ENCODE measurements at places on chromosomes 2 and 18.

DNA sequence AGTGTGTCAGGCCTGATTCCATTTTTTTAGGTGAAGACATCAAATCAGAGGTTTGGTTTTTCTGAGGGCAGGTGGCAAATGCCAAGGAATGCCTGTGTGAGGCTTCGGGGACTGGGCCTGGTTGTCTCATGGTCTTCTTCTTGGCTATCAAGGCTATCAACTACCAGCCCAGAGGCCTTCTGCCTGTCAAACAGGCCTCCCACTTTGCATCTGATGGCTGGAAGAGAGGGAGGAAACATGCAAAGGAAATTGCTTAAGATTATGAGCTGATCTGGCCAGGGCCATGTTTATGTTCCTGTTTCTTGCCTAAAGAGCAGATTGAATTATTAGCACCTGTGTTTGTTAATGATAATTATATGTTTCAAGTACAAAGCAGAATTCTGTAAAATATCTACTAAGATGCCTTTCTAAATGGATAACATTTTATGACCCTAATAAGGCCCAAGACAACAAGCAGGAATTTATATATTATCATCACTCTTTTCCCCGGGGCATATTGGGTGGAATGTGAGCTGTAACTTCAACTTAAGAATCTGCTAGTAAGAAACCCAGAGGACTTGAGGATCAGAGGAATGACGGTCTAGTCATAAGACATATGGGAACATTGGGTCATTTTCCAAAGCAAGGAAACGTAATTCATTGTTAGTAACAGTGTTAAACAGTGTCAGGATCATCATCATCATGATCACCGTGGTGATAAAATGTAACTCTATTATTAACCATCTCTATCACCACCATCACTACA lies 123.2 kb downstream of the LYPD6B start:
- no peak for DNase-seq

DNA sequence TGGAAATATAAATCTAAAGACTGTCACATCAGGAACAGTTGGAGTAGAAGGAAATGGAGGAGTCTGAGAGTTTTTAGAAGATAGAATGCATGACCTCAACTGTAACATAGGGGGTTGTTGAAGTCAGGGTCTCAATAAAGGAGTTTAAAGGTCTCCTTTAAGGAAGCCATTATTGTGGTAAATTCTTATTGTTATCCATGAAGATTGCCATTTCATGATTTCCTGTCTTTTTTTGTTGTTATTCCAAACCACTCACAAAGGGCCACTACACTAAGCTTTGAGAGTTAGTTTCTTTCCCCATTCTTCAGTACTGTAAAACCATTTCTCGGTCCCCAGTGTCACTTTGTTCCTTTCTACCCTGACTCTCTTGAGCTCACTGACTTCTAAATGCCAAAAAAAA lies 134.0 kb downstream of the DTNA start:
- no peak for DNase-seq

GRCh38 chr2:75100011-75100800 lies 99.1 kb downstream of the TACR1 start:
- DNase-seq = no peak

DNA sequence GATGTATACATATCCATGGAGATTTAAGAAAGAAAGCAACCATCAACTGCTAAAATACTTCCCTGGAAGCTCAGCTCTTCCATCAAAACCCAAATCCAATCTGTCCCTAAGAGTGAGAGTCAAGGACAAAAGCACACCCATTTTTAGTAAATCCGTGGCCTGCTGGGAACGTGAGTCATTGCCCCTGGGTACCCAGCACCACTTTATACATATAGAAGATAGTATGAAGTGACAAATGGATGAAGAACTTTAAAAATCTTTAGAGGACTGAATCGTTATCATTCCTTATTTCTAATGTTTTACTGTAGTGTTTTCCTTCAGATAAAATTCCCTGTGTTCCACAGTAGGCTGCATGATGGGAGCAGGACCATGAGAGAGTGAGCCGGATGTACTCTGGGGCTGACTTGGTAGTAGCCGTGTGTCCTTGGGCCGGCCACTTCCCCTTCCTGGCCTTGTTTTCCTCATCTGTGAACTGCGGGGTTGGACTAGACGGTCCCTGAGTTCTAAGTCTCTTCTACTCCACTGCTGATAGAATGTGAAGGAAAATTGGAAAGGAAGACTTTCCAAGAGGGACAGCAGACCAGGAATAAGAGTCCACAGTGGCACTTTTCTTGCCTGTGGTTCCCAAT lies 28.5 kb upstream of the CEP68 start:
- DNase-seq = no peak

Data from hippocampal formation (tissue), 2 donors.